ENCODE measurements at places on chromosomes 1 and 21. TPM values are rescaled to one million over a fixed set of nuclear protein-coding genes. Genes with fewer than 3 reads are reported as not detected.

CCDC27 gene
- total RNA-seq, result not detected

FCGR2B gene
- total RNA-seq, result 21.9 TPM

LCE1B gene
- total RNA-seq, result not detected

SELE gene
- 1.8 TPM for total RNA-seq

SV2A gene
- 6.4 TPM for total RNA-seq

IL20 gene
- total RNA-seq, result not detected

EPS8L3 gene
- not detected for total RNA-seq

LYPLAL1 gene
- 69.7 TPM for total RNA-seq

CHD5 gene
- 5.1 TPM for total RNA-seq

DNA sequence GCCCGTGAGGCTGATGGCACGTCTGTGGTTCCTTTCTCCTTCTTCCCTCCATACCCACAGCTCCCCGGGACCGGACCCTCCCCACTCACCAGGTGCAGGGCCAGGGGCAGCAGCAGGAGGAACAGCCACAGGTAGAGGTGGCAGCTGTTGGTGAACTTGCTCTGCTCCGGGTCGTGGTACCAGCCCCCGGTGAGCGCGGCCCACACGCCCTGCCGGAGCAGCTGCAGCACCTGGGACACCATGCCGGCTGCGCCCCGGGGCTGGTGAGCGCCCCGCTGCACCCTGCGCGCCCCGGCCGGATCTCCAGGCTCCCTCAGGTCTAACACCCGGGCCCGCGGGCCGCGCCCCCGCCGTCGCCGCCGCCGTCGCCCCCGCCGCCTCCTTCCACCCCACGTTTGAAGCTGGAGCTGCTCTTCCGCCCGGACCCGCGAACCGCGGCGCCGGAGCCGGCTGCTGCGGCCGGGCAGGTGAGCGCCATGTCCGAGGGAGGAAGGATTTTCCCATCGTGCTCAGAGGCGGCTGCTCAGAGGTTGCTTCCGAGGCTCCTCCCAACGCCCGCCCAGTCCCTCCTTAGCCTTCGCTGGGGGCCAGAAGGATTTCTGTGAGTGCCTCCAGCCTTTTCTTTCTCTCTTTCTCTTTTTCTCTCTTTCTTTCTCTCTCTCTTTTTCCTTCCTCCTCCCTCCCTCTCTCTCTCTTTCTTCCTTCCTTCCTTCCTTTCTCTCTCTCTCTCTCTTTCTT lies at the start of gene PCNX2:
PCNX2 (minus strand) TSS at position 489 of the 738 bp plus-strand sequence; CDS start at position 242, 247 bp downstream.
- H3K4me1 ChIP-seq, result peaks cover 10% of the 10 kb centered on the region
- H3K27me3 ChIP-seq, result no peaks in the 10 kb centered on the region
- H3K4me3 ChIP-seq, result peak within 1 kb of the TSS; percentile 94
- DNase-seq, result peak; percentile 45
- no peaks in the 10 kb centered on the region for H3K36me3 ChIP-seq
- H3K27ac ChIP-seq, result no peak within 1 kb of the TSS

GRCh38 chr1:36380782-36381181 lies 4.9 kb downstream of the STK40 start:
- DNase-seq, result no peak
- peak overlapping the region; percentile 23 for H3K27ac ChIP-seq
- no peaks in the 10 kb centered on the region for H3K36me3 ChIP-seq
- no peaks in the 10 kb centered on the region for H3K27me3 ChIP-seq
- peaks cover 28% of the 10 kb centered on the region for H3K4me1 ChIP-seq
- H3K4me3 ChIP-seq, result no peak overlapping the region

GRCh38 chr1:206116873-206117150 lies 376 bp downstream of the AVPR1B start:
- H3K36me3 ChIP-seq, result no peaks in the 10 kb centered on the region
- no peak overlapping the region for H3K4me3 ChIP-seq
- H3K27ac ChIP-seq, result no peak overlapping the region
- H3K27me3 ChIP-seq, result peaks cover 6% of the 10 kb centered on the region
- no peak for DNase-seq

DNA sequence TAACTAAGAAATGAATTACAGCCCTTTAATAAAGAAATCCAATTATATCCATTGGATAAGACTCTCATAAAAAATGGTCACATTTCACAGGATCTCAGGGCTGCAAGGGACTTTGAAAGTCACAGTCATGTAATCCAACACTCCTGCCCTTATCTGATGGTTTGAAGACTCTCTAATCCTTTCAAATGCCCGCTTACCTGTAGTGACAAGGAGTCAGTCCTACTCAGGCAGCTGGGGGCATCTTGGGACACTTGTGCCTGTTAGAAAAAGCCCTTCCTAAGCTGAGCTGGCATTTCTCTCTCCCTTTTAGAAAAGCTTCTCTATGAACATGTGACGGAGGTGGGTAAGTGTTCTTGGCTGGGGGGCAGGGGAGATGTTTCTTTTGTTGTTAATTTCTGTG lies 11.0 kb upstream of the ZNF691 start:
- no peaks in the 10 kb centered on the region for H3K36me3 ChIP-seq
- H3K27me3 ChIP-seq, result no peaks in the 10 kb centered on the region

DNA sequence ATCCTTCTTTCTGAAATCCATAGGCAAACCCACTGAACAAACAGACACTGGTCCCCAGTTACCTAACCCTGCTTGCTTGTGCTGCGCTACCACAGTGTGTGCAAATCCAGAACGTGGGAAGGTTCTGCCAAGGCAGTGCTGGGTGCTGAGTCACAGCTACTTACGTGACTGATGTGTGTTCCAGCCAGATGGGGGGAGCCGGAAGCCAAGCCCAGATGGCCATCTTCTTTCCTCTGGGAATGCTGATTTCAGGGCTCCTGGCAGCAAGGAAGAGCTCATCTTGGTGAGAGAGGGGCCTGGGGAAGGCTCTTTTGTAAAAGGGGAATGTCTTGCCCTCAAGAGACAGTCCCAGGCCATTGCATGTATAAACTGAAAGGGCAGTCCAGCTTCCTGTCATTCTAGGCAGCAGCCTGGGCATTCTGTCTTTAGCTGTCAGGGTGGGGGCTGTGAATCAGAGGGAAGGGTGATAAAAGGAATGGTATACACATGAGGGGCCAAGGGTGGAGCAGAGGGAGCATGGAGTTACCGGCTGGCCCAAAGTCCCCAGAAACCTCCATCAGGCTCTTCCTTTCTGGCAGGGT lies 54.1 kb downstream of the CD46 start:
- H3K36me3 ChIP-seq, result peaks cover 100% of the 10 kb centered on the region
- H3K4me3 ChIP-seq, result no peak overlapping the region
- H3K4me1 ChIP-seq, result peaks cover 64% of the 10 kb centered on the region
- peak; percentile 91 for DNase-seq

DNA sequence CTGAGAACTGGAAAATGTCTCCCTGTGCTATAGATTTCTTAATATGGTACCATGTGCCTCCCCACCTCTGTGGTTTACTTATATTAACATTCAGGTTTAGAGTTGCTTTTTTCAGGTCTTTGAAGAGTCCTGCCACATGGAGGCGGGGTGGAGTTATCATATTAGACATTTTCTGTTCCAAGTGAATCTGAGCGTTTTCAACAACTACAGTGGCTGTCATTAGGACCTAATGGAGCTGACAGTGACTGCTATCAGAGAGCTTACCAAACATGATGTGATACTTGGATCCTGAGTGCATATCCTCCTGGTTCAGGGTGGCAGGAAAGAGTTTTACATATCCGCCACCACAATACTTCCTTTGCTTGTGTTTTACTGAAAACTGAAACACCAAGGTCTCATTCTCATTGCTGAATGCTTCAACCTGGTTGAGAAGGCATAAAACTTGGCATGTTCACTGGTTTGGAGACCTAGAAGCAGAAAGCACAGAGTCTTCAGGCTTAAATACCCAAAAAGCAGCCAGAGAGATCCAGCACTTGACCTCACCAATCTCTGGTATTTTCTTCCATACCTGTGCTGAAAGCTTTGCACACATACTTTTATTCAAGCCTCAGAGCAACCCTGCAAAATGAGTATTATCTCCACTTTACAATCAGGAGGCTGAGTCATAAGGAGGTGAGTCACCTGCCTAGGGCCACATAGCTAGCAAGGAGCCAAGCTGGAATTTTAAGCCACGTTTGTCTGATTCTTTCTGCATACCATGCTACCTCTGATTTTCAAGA lies 47.4 kb upstream of the OSBPL9 start:
- no peak overlapping the region for H3K4me3 ChIP-seq
- peaks cover 27% of the 10 kb centered on the region for H3K4me1 ChIP-seq
- no peaks in the 10 kb centered on the region for H3K27me3 ChIP-seq
- peak; percentile 54 for DNase-seq

DNA sequence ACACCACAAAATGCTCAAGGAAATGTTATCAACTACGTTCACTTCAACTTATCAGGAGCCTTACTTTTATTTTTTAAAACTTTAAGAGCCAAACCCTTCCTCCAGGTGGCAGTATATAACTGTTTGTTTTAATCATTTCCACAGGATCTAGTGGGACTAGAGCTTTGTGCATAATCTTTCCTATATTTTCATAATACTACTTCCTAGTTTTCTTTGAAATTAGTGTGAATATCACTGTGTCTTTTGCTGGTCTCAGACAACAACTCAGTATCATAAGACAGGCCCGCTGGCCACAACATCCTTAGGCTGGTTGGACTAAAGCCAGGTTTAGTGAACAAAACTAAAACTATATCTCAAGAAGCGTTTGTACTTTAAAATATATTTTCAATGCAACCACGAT lies 145.5 kb downstream of the TIAM1 start:
- H3K27me3 ChIP-seq, result no peaks in the 10 kb centered on the region
- H3K4me3 ChIP-seq, result no peak overlapping the region
- DNase-seq, result no peak
- no peaks in the 10 kb centered on the region for H3K36me3 ChIP-seq

- DNase-seq, result no peak
- H3K4me1 ChIP-seq, result no peaks in the 10 kb centered on the region
- no peak overlapping the region for H3K27ac ChIP-seq
- H3K36me3 ChIP-seq, result no peaks in the 10 kb centered on the region
- H3K4me3 ChIP-seq, result no peak overlapping the region
Measured at GRCh38 chr21:31420354-31420753, 76.3 kb upstream of the TIAM1 start.

- no peak overlapping the region for H3K27ac ChIP-seq
- H3K4me1 ChIP-seq, result no peaks in the 10 kb centered on the region
- no peaks in the 10 kb centered on the region for H3K27me3 ChIP-seq
- H3K4me3 ChIP-seq, result no peak overlapping the region
- no peaks in the 10 kb centered on the region for H3K36me3 ChIP-seq
Measured at GRCh38 chr1:78678324-78678723, 28.7 kb downstream of the IFI44 start.

- no peaks in the 10 kb centered on the region for H3K36me3 ChIP-seq
- H3K27ac ChIP-seq, result no peak overlapping the region
- no peak for DNase-seq
- no peak overlapping the region for H3K4me3 ChIP-seq
- H3K4me1 ChIP-seq, result no peaks in the 10 kb centered on the region
- no peaks in the 10 kb centered on the region for H3K27me3 ChIP-seq
Measured at GRCh38 chr1:58745666-58746065, 38.2 kb downstream of the JUN start.

GRCh38 chr1:32920833-32921232 lies 19.6 kb upstream of the TMEM54 start:
- H3K4me3 ChIP-seq, result no peak overlapping the region
- peak; percentile 82 for DNase-seq
- H3K27ac ChIP-seq, result no peak overlapping the region
- peaks cover 12% of the 10 kb centered on the region for H3K4me1 ChIP-seq
- no peaks in the 10 kb centered on the region for H3K36me3 ChIP-seq
- H3K27me3 ChIP-seq, result peaks cover 7% of the 10 kb centered on the region

GRCh38 chr1:228274452-228275178 lies 66.8 kb downstream of the OBSCN start:
- H3K4me1 ChIP-seq, result peaks cover 10% of the 10 kb centered on the region
- peak; percentile 46 for DNase-seq
- no peaks in the 10 kb centered on the region for H3K36me3 ChIP-seq
- no peaks in the 10 kb centered on the region for H3K27me3 ChIP-seq

DNA sequence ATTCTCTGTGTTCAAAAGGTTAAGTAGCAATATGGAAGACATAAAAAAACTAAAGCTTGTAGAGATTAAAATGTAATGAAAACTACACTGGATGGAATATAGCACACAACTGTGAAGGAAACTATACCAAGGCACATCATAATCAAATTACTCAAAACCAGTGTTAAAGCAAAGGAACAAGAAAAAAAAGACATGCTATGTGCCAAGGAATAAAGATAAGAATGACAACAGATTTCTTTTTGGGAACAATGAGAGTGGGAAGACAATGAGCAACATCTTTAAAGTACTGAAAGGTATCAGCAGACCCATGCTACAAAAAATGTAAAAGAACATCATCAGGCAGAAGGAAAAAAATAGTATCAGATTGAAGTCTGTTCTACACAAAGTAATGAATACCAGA lies 157.8 kb downstream of the VPS13D start:
- no peaks in the 10 kb centered on the region for H3K4me1 ChIP-seq
- DNase-seq, result no peak
- H3K27me3 ChIP-seq, result no peaks in the 10 kb centered on the region
- no peaks in the 10 kb centered on the region for H3K36me3 ChIP-seq

- no peak for DNase-seq
- peaks cover 33% of the 10 kb centered on the region for H3K36me3 ChIP-seq
- H3K27me3 ChIP-seq, result no peaks in the 10 kb centered on the region
- H3K27ac ChIP-seq, result no peak overlapping the region
Measured at GRCh38 chr1:78658901-78659300, 9.3 kb downstream of the IFI44 start.

- H3K27me3 ChIP-seq, result no peaks in the 10 kb centered on the region
- no peaks in the 10 kb centered on the region for H3K36me3 ChIP-seq
- no peaks in the 10 kb centered on the region for H3K4me1 ChIP-seq
- DNase-seq, result no peak
- H3K27ac ChIP-seq, result no peak overlapping the region
Measured at GRCh38 chr1:246333855-246334254, 173.2 kb downstream of the SMYD3 start.

DNA sequence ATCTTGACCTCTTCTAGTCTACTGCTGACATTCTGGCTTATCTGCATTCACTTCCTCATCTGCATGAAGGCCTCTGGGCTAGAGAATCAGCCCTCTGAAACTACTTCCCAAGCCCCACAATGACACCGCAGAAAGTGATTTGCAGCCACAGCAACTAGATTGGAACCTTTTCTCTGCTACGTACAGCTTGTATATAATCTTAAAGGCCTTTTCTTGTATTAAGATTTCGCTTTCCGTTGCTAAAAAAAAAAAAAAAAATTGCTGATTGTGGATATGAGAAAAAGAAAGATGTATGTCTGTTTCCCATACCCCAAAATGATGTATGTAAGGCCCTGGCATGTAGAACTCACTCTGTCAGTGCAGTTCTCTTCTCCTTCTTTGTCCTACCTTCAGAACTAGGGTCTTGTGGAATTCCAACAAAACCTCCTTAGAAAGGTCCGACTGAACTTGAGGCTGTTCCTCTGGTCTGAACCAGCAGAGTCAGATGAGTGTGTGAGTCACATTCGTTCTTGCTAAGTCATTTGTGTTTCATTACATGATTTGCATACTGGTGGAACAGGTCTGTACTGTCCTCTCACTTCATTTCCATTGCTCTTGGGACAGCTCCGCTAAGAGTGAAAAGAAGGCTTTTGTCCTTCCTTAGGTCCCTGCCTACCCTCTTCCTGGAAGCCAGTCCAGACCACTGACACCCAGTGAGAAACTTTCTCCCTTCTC lies 62.7 kb downstream of the PLPP3 start:
- H3K27ac ChIP-seq, result peak overlapping the region; percentile 19
- no peak for DNase-seq
- no peak overlapping the region for H3K4me3 ChIP-seq

DNA sequence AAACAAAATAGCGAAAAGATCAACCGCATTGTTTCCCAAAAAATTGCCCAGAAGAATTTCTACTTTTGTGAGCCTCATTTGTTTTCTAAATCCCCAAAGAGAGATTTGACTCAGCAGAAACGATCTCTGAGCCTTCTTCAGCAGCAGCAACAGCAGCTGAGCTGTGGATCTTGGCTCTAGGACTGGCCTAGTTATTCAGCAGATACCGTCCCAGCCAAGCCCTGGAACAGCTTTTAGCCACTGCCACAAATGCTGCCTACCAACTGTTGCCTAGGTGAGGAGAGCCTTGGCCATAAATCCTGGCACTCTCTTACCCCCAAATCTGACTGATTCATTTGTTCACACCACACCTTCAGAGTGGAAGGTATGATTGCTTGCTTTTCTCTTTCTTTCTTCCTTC lies 320.1 kb downstream of the TGFB2 start:
- H3K4me1 ChIP-seq, result no peaks in the 10 kb centered on the region
- H3K27me3 ChIP-seq, result no peaks in the 10 kb centered on the region
- no peak overlapping the region for H3K4me3 ChIP-seq

Measured in adrenal gland (tissue), 19 donors.